Brain microvascular endothelial cell (primary cell): ENCODE measurements at places on chromosomes 7 and 10.

GRCh38 chr10:30011956-30012647 is 47.3 kb downstream of the JCAD start:
- no peak for DNase-seq

GRCh38 chr10:90352288-90352687 is 505.6 kb downstream of the HTR7 start:
- DNase-seq, result peak; percentile 1

GRCh38 chr7:95469187-95469586 is 16.6 kb upstream of the ASB4 start:
- no peak for DNase-seq

DNA sequence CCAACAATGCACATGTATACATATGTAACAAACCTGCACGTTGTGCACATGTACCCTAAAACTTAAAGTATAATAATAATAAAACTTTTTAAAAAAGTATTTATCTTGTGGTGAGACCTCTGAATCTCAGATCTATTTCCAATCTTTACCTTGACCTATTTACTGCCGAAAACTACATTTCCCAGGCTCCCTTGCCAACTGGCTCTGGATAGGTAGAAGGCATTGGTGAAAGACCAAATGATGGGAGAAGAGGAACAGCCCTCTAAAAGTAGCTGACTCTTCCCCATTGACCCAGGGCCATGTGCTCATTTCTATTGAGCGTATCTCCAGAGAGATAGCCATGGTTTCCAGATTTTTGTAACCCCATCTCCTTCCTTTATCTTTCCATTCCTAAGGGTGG is 247.4 kb downstream of the GPAM start:
- DNase-seq, result no peak

- peak; percentile 77 for DNase-seq
These were observed 161.7 kb upstream of the BMPER start for GRCh38 chr7:33743594-33743993.

DNA sequence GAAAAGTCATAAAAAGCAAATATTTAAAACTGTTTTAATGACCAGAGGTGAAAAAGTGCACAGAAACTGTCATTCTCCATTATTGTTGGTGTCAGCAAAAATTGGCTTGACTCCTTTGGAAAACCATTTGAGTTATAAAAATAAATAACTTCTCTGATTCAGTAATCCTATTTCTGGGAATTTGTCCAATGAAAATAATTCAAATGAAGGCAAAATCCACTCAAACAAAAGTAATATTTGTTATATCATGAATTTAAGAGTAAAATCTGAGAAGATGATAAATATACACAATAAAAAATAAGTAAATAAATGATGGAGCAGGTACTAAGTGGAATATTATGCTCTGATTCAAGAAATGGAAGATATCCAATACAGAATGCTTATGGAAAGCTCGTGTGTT is 326.6 kb upstream of the KLF6 start:
- no peak for DNase-seq

GRCh38 chr7:148473703-148474480 is 116.7 kb upstream of the C7orf33 start:
- no peak for DNase-seq

- DNase-seq, result no peak
These were observed 287.0 kb downstream of the TCF7L2 start for GRCh38 chr10:113236998-113237397.

GRCh38 chr10:84185526-84186175 is 8.7 kb upstream of the CDHR1 start:
- no peak for DNase-seq

- no peak for DNase-seq
These were observed 4.7 kb downstream of the POT1 start for GRCh38 chr7:124924906-124925305.

GRCh38 chr10:7318836-7319235 is 92.0 kb downstream of the SFMBT2 start:
- no peak for DNase-seq

DNA sequence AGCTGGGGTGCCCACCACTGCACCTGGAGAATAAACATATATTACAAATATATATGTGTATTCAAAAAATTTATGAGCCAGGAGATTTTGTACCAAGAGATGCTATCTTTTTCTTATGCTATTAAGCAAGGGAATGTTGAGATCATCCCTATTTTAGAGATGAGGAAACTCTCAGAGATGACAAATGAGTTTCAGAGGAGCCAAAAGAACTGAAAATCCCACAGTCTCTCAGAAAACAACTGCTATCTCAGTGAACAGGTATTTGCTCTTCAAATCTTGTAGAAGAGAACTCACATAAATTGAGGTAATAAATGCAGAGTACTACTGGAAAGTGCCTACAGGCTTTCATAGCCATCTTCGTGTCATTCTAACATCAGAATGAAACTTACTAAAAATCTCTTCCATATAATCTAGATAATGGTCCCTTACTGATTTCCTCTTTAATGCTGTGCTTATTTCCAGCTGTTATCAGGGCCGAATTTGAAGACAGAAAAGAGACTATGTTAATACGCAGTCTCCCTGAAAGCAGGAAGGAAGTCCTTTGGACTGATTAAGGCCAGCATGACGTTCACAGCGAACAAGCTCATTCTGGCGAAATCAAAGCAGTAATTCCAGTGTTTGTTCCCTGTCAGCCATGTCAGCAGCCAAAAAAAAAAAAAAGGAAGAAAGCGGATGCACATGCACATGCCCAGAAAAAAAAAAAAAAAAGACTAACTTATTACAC is 29.4 kb upstream of the ANAPC16 start:
- no peak for DNase-seq

GRCh38 chr7:74064696-74065095 is 18.9 kb upstream of the LIMK1 start:
- DNase-seq, result no peak

- DNase-seq, result no peak
These were observed 79.6 kb upstream of the FOXP2 start for GRCh38 chr7:114334989-114335388.

GRCh38 chr10:59847326-59847725 is 59.0 kb downstream of the CCDC6 start:
- no peak for DNase-seq

- DNase-seq, result no peak
These were observed 186.6 kb upstream of the IGFBP3 start for GRCh38 chr7:46107610-46108217.

DNA sequence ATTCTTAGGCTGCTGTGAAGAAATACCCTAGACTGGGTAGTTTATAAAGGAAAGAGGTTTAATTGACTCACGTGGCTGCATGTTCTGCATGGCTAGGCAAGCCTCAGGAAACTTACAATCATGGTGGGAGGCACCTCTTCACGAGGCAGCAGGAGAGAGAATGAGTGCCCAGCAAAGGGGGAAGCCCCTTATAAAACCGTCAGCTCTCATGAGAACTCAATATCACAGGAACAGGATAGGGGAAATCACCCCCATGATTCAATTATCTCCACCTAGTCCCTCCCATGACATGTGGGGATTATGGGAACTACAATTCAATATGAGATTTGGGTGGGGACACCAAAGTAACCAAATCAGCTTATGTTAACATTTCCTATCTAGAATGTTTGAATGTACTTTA is 259.2 kb downstream of the TWIST1 start:
- no peak for DNase-seq

- DNase-seq, result no peak
These were observed 1.0 kb downstream of the BEND7 start for GRCh38 chr10:13527864-13528122.

GRCh38 chr10:101828766-101829551 is 10.7 kb upstream of the OGA start:
- no peak for DNase-seq

DNA sequence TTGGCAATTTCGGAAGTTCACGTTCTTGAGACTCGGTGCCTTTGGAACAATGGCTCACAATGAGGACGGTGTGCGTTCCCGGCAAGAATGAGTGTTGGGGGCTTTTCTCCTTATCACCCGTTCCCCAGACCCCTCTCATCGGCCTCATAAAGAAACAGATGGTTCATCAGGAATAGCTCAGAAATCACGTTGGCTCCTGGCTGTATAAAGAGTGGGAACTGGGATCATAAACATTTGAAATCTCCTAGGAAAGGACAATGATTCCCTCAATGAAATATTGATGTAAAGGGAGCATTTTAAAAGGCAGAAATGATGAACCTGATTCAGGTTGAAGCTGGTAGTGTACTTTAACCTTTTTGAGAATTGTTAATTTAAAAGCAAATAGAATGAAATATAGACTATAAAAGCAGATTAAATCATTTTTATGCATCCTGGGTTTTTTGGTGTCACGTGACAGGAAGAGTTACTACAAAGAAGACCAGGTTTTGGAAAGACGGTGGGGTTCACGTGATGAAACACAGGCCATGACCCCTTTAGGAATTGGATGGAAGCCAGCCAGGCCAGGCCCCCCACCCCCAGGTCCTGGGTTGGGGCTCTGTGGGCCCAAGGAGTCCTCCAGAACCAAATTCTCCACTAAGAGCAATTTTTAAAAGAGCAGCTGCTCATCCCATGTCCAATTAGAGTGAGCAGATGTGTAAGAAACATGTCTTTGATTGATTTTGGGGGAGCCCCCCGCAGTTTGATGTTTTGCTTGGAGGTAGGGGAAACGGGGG is 63.0 kb downstream of the CUX1 start:
- DNase-seq, result no peak

- DNase-seq, result no peak
These were observed 135.8 kb downstream of the JAZF1 start for GRCh38 chr7:28044825-28045224.

GRCh38 chr7:137670222-137671064 is 176.3 kb downstream of the DGKI start:
- DNase-seq, result peak; percentile 38

DNA sequence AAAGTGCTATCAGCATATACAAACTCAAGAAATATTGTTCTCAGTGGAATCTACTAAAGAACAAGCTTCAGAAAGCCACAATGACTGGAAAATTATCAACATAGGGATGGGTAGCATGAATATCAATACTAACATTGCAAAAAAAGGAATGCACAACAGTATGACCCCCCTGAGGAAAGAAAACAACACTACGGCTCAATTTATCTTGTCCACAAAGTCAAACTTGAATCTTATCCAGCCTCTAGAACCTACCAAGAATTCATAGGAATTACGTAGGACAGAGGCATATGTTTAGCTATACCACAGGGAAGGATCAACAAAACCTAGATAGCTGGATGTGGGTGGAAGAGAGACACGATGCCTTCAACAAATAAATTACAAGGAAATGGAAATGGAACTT is 54.6 kb downstream of the AGMO start:
- no peak for DNase-seq

GRCh38 chr10:49187950-49188761 is at the start of gene TMEM273:
TSS of gene TMEM273 (minus strand) at chr10:49188391. CDS start at chr10:49188336, 55 bp downstream.
- no peak for DNase-seq

DNA sequence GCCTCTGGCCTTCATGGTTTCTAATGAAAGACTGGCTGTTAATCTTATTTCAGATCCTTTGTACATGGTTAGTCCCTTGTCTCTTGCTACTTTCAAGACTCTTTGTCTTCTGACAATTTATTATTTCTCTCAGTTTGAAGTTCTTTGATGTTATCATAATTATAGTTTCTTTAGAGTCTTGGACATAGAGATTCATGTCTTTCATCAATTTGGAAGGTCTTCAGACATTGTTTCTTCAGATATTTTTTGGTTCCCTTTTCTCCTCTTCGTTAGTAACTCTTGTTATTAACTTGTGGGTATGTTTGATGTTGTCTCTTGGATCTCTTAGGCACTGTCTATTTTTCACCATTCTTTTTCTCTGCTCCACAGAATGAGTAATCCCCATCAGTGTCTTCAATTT is 8.7 kb downstream of the ZNF37A start:
- no peak for DNase-seq

- no peak for DNase-seq
These were observed 225.8 kb downstream of the MAD1L1 start for GRCh38 chr7:2006921-2007381.

DNA sequence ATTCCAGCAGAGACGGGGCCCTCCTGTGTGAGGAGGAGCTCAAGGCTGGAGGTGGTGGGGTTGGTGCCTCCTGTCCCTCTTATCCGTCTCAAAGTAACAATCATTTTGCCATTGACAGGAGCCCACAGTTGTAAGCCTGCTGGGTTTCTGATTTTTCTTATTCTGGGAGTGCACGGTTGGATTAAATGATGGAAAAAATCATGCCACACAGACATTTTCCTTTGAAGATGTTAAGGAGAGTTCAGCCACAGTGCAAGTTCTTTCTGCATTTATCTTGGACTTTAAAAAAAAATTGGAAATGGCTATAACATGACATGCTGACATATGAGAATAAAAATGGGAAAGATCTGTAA is 8.4 kb upstream of the LYZL1 start:
- DNase-seq, result no peak

- DNase-seq, result no peak
These were observed 25.5 kb upstream of the CAPZA2 start for GRCh38 chr7:116836911-116837310.

DNA sequence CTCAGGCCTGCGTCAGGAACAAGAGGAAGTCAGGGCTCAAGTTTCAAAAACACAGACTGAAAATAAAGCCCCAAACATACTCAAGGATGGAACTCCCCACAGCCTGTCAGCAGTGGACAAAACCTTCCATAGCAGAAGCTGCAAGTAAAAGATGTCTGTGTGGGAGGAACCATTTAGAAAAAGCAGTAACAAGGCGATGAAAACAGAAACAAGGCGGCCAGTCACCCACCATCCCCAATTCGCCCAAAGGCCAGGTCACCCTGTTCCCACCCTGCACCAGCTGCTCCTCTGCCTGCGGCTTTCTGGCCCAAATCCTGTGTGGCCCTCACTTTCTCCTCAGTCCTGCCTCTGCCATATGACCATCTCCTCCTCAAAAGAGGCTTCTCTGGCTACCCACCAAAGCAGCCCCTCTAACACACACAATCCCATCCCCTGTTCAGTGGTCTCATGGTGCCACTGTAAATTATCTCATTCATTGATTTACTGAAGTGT is 27.8 kb downstream of the KCNMA1 start:
- DNase-seq, result peak; percentile 46

DNA sequence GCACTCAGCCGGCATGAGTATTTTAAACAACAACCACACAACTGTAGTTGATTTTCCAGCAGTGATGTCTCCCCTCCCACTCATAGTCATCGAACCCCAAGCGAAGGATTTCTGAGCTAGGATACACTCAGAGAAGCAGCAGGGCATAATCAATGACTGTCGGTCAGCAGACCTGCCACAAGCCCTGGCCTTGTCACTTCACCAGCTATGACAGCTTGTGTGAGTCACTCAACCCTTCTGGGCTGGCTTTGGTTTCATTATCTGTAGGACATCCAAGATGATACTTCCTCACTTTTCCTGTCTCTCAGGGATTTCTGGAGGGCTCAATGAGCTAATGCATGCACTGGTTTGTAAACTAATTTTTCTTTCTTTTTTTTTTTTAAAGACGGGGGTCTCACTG is 22.0 kb upstream of the UBE3C start:
- no peak for DNase-seq
